ENCODE measurements at places on chromosomes 6 and 20.

DNA sequence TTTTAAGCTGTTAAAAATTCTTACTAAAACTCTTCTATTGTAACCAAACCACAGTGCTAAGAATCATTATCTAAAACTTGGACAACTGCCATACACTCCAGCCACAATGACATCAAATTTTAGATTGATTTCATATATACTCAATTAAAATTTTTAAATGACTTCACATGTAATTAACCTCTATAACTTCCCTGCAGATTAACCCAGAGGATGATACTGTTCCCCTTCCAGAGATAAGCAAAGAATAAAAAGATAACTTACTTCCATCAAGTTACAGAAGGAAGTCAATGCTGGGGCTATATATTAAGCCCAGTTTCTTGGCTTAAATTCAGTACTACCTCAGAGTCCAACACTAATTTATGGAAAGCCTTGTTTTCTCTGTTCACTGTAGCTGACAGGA, 71.3 kb downstream of the ARHGAP18 start:
- no peak for DNase-seq

GRCh38 chr20:23086056-23086566, at the start of gene CD93:
TSS of gene CD93 (minus strand) at chr20:23086324. CDS start at chr20:23086192, 132 bp downstream.
- DNase-seq: no peak

DNA sequence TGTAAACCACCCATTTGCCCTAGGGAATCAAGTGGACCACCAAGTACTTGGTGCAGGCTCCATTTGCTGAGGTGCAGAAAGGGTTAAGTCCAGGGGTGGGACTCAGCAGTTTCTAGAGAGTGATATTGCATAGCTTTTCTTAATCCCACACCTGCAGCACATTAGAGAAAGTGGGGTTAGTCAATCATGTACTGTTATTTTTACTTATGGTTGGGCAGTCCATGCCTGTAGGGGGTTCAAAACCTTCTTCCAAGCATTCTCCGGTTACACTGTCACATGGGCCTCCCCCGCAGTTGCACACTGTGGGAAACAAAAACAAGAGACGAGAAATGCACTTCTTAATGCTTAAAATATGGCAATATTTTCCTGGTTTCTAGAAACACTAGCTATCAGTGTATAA, 65.5 kb downstream of the LAMA4 start:
- DNase-seq: no peak

DNA sequence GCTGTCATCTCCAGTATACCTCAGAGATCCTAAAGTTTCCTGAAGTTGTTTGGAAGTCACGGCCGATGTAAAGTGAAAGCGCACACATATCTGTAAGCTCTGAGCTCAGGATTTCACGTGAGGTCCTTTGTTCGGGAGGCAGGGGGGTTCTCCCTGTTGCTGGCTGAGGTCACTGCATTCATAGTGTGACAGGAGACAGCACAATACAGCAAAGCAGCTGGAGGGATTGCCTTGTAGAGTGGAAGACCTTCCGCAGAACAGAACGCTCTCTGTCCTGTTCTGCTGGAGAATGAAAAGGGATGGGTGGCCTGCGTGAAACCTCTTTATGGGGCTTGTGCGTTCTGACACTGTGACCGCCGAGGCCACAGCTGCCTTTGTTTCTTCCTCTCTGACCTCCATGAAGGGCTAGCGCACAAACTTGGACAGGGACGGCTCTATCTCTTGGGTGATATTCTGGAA, 13.4 kb upstream of the SERPINB1 start:
- DNase-seq: no peak

DNA sequence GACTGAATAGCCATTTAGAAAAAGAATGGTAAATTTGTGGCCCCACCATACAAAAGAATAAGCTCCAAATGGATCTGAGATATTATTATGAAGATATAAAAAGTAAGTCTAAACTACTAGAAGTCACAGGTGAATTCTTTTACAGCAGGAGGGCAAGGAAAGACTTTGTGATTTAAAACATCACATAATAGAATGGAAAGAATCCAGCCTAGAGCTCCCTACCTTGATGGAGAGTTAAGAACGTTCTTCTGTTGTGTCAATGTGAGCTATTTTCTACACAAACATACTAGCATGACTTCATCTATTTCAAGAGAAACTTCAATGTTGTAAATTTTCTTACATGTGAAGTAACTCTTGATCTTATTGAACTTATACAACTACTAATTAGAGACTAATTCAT, 100.0 kb upstream of the NRSN1 start:
- DNase-seq: no peak

- no peak for DNase-seq
These were observed 15.6 kb downstream of the ILRUN start for GRCh38 chr6:34680802-34681515.

GRCh38 chr6:40796260-40797221, 209.4 kb upstream of the LRFN2 start:
- peak; percentile 23 for DNase-seq

DNA sequence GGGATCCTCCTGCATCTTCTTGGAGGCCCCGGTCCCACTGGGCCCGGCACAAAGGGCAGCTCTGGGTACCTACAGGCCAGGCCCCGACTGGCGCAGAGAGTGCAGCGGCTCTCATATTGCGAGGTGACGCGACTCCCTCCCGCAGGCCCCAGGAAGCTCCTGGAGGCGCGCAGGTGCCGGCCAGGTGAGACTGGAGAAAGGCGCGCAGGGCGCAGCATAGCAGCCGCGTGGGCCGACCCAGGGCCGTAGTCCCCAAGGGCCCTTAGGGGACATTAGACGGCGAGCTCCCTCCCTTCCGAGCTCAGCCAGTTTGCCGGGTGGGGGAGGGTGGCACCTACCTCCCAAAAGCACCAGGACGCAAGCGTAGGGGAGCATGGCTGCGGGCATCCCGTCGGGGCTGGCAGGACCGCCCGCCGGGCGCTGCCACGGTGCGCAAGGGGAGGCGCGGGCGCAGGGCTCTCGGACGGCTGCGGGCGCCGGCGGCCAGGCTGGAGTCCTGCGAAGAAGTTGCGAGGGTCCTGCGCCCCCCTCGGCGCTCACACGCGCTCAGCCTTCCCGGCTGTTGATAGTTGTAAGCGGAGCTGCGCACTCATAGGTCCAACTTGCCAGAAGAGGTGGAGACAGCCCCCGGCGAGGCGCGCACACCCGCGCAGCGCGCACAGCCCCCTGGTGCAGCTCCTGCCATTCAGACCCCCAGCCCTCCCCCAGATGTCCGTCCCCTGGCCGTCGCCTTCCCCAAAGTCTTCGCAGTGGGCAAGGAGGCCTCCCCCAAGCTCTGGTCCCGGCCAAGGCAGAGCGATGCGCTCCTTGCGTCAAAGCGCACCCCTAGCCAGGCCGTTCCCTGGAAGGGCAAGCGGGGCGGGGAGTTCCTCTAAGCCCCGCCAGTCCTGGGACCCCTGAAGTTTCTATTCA, 622 bp downstream of the APCDD1L start:
- DNase-seq: no peak

DNA sequence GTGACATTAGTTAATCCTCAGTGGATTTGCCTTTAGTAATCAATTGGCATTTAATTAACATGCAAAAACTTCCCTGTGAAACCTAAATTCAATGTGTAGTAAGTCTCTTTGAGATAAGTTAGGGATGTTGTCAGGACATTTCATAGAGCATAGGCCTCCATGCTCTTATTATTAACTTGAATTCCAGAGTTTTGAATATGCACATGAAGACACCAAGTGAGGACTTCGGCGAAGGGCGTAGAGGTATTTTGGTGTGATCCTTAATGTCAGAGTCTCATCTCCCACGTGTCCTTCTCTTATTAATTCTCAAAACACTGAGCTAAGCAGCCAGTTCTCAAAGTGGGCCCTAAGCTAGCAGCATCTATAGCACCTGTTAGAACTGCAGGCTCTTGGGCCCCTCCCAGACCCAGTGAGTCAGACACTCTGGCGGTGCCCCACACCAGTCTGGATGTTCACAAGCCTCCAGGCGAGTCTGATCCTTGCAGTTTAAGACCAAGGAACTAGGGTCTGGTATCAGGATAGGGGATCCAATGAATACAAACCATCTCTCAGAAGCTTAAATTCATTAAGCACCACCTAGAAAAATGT, 292.1 kb downstream of the QKI start:
- no peak for DNase-seq

DNA sequence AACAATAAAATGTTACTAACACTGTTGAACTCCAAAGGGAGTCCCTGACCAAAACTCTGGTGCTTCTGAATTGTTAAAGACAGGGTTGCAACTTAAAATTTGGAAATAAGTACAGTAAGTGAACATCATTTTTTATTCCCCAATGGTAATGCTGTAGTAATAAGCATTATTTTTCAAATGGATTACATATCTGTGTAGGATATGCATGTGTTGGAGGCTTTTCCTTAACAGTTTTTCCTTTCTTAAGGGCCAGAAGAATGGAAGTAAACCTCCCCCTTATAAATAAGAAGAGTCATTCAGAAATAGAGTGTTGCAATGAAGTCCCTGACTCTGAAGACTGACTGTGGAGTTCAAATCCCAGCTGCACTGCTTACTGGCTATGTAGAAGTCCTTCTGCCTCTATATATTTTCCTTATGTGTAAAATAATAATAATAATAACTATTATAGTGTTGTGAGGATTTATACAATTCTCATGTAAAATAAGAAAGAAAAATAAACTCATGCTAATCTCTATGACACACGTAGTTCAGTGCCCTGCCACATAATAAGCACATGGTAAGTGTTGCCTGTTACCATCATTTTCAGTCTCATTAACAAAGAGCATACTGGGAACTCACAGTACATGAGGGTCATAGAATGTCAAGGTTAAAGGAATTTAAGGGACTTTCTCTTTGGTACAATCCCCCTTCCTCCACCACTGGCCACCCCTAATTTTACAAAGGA, 129.8 kb upstream of the SMLR1 start:
- DNase-seq: no peak

DNA sequence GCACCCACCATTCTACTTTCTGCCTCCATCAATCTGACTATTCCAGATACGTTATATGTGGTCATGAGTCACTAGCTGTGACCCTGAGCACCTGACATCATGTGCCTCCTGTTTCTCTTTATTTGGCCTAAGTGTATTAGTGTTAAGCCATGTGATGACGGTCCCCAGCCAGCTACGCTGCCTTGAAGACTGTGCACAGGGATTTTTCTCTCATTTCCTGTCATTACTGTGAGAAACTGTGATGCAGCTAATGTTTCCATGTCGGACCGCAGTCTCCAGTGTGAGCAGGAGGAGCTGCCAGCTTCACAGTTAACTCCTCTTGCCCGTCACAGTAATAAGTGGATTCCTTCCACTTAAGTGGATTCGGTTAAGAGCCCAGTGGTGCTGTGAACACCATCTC, 9.9 kb upstream of the SPATS1 start:
- DNase-seq: no peak

DNA sequence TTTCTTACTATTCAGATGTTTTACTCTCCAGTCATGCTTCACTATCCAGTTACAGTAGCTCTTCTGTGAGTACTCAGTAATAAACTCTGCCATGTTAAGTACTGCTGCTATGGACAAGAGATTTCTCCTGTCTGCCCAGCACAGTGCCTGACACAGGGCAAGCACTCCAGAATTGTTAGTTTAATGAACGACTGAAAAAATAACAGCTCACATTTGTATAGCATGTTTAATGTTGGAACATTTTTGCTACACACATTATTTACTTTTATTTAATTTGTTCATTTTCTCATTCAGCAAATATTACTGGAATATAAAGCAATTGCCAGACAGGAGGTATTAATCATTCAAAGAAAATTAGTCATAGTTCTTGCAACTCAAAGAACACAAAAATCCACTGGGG, 142.6 kb upstream of the HMGN3 start:
- DNase-seq: no peak

DNA sequence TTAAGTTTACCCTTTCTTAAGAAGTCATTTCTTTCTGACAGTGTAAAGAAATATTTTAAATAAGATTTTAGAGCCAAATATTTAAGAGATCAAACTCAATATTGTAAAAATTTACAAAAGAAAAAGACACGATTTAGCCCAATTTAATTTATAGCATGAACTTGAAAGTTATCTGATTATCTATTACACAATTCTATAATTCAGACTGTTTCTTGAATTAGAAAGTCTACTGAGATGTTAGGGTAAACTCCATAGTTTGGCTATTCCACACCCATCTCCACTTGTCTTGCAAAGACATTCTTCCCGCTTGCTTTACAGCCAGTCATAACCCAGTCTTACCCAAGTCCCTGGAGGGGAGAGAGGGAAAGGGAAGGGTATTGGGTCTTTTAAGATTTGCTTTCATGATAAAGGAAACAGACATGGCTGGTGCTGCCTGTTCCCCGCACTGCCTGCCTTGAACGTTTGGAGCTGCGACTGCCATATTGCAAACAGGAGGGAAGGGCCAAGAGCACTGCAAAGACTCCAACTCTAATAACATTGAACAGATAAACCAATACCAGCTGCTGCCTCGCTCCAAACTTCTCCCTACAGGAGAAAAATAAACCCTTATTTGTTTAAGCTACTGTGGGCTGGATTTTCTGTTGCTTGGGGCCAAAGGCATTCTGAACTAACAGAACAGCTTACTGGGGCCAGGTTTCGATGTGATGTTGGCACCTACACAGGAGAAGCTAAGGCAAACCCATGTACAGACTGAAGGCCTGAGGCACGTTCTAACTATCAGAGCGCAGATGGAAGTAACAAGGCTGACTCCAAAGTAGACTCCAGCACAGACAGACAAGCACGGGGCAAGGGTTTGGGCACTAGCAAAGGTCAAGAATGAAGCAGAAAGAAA, 552.3 kb upstream of the JARID2 start:
- DNase-seq: no peak

DNA sequence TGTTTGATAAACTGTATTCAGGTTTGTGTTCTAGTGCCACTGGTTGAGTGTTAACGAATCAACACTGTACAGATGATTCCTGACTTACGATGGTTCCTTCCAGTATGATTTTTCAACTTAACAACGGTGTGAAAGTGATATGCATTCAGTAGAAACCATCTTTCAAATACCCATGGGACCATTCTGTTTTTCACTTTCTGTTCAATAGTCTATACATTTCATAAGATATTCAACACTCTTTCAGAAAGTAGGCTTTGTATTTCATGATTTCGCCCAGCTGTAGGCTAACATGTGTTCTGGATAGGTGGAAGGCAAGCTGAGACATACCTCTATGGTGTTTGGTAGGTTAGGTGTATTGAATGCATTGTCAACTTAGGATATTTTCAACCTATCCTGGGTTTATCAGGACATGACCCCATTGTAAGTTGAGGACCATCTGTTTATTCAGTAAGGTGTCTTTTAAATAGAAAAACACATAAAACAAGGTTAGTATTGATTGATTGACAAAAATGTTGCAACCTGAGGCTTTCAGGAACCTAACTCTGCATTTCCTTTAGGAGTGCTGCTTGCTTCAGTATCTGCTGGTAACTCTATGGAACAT, 32.3 kb downstream of the SYNJ2 start:
- DNase-seq: no peak

DNA sequence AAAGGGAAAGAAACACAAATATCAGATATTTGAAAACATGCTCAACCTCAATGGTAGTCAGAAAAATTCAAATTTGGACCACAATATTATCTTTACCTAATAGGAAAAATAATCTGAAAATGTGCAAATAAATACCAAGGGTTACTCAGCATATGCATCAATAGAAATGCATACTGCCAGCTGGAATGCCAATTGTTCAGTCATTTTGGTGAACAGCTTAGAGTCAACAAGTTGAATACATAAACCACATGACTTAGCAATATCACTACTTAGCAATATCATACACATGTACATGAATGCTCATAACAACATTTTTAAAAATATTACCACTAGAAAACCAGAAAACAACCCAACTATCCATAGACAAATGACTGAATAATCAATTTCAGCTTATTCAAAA, 212.7 kb downstream of the PTPRK start:
- no peak for DNase-seq

Data from NCI-H1092 treated with DMSO at 0.1 percent for 48 hours (cell line).